Osteoblast (primary cell): ENCODE measurements at places on chromosomes 11 and 22. TPM values are rescaled to one million over a fixed set of nuclear protein-coding genes. Genes with fewer than 3 reads are reported as not detected.

Gene BBS1
- 39.2 and 43.8 TPM in 2 replicates for total RNA-seq

- DNase-seq = no peak
These were observed 24.7 kb downstream of the DGCR2 start for GRCh38 chr22:19097518-19097917.

Gene MISFA
- under 0.01 and 0.29 TPM in 2 replicates for total RNA-seq

- DNase-seq = no peak
These were observed 37.3 kb upstream of the MYH9 start for GRCh38 chr22:36424901-36425579.

Gene NAP1L4
- 72.0 and 87.8 TPM in 2 replicates for total RNA-seq

- no peak for DNase-seq
These were observed 22.4 kb downstream of the ENTHD1 start for GRCh38 chr22:39871008-39871798.

- no peak for DNase-seq
These were observed 51.0 kb upstream of the SC5D start for GRCh38 chr11:121241343-121242211.

DNA sequence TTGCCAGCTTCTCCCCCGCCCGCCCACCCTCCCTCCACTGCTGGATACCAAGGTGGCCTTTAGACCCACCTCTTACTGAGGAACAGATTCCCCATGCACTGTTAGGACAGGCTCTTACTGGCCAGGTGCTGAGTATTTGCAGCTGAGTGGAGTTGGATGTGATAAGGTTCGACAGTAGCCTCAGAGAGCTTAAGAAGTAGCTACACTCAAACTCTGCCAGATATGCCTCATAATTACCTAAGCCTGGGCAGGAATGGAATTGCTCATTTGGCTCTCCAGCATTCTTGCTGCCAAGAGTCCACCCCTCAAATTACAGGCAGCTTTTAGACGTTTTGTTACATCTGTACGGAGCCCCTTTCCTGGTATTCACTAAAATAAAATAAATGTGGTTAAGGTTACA lies 9.6 kb downstream of the FAM181B start:
- DNase-seq = no peak

GRCh38 chr22:32904044-32904443 lies 102.5 kb downstream of the TIMP3 start:
- DNase-seq = peak; percentile 58

- no peak for DNase-seq
These were observed 16.4 kb upstream of the DDX10 start for GRCh38 chr11:108648528-108648885.

DNA sequence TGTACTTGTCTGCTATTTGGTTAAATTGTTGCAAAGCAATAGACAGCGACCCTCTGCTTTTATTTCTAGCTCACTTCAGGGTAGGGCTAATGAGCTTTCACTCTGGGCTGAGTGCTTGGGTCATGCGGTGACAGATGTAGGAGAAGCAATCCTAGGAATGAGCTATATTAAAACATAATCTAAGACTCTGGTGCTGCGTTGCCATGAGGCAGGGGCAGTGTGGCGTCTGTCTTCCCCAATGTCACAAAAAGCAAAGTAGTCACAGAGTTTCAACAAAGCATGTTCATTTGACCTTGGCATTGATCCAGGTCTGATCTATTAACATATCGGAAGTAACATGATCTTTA lies 55.5 kb upstream of the GRAMD1B start:
- no peak for DNase-seq

Gene CCT8L2
- not detected in 2 replicates for total RNA-seq

DNA sequence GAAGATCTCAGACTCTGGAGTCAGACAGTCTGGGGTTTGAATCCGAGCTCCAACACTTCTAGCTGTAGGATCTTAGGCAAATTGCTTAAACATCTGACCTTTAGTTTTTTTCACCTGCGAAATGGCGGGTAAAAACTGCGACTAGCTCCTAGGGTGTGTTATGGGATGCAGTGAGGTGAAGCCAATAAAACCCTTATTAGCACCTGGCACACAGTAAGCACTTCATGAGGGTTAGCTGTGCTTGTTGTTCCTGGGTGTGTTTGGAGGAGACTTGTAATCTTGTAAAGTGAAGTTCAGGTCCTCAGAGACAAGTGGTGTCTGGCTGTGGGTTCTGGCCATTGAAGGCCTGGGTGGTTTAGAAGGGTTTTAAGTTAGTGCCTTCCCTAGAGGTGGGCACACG lies 68.9 kb downstream of the ZBTB16 start:
- no peak for DNase-seq

GRCh38 chr22:35231585-35232084 lies 25.7 kb upstream of the HMGXB4 start:
- peak; percentile 61 for DNase-seq

GRCh38 chr11:10922892-10923291 lies 65.0 kb upstream of the ZBED5 start:
- DNase-seq = no peak

- peak; percentile 48 for DNase-seq
These were observed 1.3 kb downstream of the MACROD1 start for GRCh38 chr11:64164392-64165312.

- DNase-seq = no peak
These were observed 10.6 kb downstream of the MYH9 start for GRCh38 chr22:36377022-36377631.

- DNase-seq = no peak
These were observed 25.6 kb downstream of the OR2AG2 start for GRCh38 chr11:6746086-6746618.

Gene INPPL1
- 86.5 and 92.2 TPM in 2 replicates for total RNA-seq
